Stimulated activated CD8-positive, alpha-beta memory T cell treated with anti-CD3 and anti-CD28 coated beads, Interleukin-15, amount 100 ng/mL, for 24 hours (primary cell): ENCODE measurements at places on chromosomes 5 and 9.

DNA sequence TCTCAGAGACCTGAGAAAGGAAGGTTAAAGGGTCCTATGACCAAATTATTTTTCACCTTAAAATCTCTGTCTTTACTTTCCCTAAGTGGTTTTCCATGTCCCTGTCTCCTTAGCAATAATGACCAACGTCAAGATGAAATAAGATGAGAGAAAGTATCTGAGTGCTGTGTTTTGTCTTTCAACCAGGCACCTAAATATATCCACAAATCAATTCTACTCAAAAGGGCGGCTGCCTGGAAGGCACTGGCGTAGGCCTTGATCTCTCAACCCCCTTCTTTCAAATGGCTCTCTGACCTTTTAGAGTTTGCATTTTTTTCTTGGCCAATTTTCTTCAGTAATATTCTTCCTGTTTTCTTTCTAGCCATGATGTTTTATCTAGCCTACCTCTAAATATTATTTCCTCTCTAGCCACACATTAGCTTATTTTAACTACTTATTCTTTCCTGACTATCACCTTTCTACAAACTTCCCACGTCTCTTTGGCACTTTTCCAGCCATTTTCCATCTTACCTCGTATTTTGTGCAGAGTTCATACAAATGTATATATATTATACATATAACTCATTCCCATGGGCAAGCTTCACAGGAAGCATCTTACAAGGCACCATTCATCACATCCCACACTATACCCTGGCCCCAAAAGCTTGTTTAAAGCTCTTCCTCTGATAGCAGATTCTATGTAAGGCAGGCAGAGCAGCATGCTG is 204.5 kb downstream of the SNX18 start:
- DNase-seq = no peak

DNA sequence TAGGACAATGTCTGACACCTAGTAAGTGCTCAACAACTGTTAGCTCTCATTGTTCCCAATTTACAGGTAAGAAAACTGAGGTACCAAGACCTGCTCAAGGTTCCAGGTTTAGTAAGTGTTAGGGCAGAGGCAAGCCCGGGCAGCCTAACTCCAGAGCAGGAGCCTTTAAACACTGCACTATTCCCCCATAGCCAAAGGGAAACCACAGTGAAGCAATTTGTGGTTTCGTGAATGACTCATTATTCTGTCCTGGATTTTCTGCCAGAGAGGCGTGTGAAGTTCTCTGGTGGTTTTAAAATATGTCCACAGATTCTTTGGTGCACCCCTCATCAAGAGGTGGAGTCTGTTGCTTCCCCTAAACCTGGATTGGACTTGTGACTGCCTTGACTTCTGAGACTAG is 1.0 kb upstream of the MCC start:
- no peak for DNase-seq

DNA sequence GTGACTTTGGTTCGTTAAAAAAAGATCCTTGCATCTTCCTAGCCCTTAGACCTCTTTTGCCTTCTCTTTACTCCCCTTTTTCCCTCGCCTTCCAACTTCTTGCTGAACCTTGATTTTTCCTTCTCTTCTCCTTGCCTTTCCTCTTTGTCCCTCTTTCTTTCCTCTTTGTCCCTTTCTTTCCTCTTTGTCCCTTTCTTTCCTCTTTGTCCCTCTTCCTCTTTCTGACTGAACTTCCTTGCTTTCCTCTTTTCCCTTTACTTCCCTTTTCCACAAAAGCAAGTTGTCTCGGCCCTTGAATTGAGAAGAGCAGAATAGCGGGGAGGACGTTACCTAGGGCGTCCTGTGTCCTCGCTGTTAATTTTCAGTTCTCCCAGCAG is 1.4 kb upstream of the MLLT3 start:
- no peak for DNase-seq

- no peak for DNase-seq
Measured at GRCh38 chr5:25399878-25400480, 755.2 kb upstream of the CDH10 start.

GRCh38 chr9:21591221-21592062 is 109.3 kb upstream of the IFNE start:
- no peak for DNase-seq

DNA sequence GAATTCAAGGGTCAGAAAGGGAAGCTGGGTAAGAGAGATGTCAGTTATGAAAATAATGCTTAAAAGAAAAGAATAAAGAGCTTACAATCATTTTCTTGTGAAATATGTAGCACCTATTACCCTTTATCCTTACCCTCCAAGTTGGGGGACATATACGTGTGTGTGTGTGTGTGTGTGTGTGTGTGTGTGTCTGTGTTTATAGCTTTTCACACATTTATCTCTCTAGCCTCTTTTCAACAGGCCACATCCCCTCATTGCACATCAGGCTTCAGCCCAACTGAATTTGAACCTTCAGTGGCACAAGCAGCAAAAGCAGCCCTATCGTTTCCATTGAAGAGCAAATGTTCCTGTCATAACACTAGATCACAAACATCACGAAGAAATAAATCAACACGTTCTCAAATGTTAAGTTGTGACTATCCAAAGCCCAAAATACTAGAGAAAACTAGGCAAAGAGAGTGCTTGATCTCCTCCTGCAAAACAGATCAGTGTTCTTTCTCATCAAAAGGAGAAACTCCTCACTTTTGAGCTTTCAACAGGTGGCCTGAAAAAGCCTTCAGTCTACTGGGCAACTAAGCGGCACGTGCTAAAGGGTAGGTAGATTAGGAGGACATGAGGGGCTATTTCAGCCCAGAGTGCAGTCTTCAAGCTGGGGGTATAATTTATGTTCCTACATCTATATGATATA is 416.4 kb downstream of the EFNA5 start:
- DNase-seq = no peak

DNA sequence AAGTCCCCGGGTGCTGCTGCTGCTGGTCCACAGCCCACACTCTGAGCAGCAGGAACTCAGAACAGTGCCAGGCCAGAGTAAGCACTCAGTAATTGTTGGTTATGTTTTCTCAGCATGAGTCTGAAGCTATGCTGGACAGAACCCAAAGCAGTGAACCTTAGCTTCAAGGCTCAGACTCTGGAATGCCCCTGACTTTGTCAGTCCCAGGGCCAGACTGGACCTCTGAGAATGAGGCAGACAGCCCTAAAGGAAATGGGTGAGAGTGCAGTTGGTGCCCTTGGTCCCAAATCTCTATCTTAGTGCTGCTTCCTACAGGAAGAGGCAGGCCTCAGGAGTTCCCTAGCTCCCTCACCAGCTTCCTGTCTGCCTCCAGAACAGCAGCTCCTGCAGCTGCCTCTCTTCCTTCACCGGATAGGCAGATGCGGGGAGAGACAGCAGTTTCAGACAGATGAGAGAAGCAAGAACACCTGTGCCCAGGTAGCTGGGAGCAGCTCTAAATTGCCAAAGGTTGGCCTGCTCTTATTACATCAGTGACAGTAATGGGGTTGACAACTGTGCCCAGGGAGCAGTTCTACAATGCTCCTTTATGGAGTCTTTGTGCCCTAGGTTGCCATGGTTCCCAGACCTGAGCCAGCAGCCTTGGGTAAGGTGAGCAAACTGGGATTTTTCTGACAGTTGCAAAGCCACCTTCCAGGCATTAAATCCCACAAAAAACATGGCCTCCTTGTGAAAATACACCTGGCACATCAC is 82.2 kb upstream of the CXCL14 start:
- no peak for DNase-seq
